ENCODE measurements at places on chromosomes 12 and 14.

GRCh38 chr14:99187858-99188257 is 84.1 kb downstream of the BCL11B start:
- DNase-seq, result peak; percentile 47

DNA sequence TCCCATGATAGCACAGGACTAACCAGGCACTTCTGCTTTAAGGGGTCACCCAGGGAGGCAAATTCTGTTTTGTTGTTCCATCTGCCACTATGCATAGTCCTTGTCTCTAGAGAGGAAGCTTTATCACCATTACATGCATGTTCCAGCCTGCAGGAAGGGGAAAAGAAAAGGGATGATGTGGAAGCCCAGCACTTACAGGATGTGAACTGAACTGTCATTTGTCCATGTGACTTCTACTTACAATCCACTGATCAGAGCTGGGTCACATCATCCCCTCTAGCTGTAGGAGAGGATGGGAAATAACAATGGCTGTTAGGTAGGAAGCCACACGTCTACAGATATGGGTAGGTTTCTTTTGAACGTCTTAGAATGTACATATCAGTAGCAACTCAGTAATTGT is 203.1 kb downstream of the PTPRO start:
- no peak for DNase-seq

DNA sequence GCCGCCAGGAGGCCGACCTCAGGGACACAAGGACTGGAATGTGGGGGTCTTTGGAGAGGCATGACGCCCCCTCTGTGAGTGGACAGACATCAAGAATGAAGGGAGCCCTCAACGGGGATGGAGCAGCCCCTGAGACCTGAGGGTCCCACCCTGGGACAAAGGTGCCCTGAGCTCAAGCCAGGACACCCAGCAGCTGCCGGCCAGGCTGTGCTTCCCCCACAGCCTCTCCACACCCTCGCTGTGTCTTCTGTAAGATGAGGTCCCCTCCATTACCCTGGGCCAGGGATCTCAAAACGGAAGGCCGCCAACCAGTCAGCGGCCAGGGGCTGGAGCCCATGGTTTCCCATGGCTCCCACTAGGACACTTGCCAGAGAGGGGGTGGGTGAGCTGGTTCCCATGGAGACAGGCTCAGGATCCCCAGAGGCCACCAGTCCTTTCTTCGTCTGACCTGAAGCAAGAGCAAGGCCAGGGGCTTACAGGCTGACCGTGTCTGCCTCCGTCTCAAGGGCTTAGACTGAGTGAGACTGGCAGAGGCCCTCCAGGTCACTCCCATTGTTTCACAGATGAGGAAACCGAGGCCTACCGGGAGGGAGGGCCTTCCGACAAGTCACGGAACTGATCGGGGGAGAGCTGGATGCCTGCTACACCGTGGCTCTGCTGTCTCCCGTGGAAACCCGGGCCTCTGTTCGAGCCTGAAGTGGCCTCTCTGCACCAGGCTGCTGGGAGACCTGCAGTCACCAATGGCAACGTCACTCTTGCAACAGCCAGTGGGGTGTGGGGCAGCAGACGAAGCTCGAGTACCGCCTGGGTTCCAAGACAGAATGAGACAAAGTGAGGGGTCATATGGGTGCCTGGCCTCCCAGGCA is 91.7 kb upstream of the DIO3 start:
- DNase-seq, result no peak

- DNase-seq, result no peak
Measured at GRCh38 chr14:75016815-75017214, 14.1 kb downstream of the EIF2B2 start.

DNA sequence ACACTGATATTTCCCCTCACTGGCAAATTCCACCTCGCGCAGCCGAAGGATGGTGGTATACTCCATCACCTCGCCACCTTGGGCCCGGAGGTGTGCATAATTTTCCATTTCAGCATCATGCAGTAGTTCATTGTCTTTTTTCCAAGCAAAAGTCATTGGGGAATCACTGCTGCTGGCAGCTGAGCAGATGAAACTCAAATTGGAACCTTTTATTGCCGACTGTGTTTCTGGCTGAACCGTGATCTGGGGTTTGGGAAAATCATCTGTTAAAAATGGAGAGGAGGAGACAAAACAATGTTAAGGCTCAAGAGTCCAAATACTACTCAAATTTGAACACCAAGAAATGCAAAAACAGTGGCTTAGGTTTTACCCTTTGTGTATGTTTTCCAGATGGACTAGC is 39.7 kb downstream of the LRIG3 start:
- DNase-seq, result no peak

- no peak for DNase-seq
Measured at GRCh38 chr12:26918321-26919215, 19.2 kb downstream of the INTS13 start.

GRCh38 chr14:84591827-84592445 is 938.0 kb upstream of the FLRT2 start:
- DNase-seq, result no peak

GRCh38 chr12:48067250-48067938 is 38.5 kb downstream of the SENP1 start:
- no peak for DNase-seq

- no peak for DNase-seq
Measured at GRCh38 chr12:18400186-18400585, 138.9 kb downstream of the PIK3C2G start.

GRCh38 chr14:42523666-42524065 is 917.0 kb downstream of the LRFN5 start:
- DNase-seq, result no peak

DNA sequence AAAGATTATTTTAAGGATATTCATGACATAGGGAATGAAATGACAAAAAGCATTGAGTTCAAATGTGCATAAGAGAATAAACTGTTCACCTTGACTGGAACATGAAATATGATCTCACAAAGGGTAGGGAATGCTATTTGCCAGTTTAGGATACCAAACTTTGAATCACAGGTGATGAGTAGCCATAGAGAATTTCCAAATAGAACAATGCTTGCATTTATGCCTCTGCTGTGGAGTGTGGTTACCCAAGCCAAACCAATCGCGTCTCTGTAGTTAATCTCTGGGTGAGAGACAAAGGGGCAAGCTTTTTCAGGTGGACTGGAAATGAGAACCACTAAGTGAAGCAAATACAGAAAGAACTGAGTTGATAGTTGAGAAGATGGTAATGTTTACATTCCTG is 371.1 kb upstream of the RPL10L start:
- no peak for DNase-seq
